ENCODE measurements at places on chromosomes 7 and 10.

GRCh38 chr10:118850418-118851061, 95.8 kb upstream of the CACUL1 start:
- no peak overlapping the region for H3K4me3 ChIP-seq
- peaks cover 5% of the 10 kb centered on the region for H3K4me1 ChIP-seq
- no peak overlapping the region for H3K27ac ChIP-seq
- H3K36me3 ChIP-seq = no peaks in the 10 kb centered on the region
- no peaks in the 10 kb centered on the region for H3K27me3 ChIP-seq

DNA sequence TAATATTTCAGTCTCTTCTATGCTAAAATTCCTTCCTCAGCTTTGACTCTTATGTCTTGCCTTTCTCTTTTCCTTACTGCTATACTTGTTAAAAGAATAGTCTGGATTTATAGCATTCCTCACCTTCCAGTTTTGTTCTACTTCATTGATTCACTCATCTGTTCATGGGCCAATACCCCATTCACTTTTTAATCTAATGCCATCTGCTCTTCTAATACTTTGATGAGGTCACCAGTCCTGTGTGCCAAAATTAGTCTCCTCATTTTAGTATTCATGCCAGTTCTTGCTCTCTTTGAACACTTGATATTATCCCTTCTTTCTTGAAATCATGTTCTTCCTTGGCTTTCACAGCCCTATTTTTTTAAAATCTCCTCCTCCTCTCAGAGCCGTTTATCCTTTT, 19.3 kb downstream of the STK17A start:
- H3K36me3 ChIP-seq = peaks cover 30% of the 10 kb centered on the region
- peaks cover 20% of the 10 kb centered on the region for H3K4me1 ChIP-seq
- H3K4me3 ChIP-seq = no peak overlapping the region
- no peak overlapping the region for H3K27ac ChIP-seq
- no peak for DNase-seq

DNA sequence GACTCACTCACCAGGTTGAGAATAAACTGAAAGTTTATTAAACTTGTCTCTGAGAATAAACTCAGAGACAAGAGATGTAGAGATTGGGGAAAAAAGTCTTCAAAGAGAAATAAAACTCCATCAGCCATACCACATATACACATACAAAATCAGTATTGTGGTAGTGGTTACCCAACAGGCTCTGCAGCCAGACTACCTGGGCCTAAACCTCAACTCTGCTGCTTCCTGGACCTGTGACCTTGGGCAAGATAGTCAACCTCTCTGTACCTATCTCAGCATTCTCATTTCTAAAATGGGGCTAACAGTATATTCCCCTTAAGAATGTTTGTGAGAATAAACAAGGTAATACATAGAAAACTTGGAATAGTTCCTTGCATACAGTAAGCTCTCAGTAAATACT, 15.3 kb downstream of the TPK1 start:
- H3K27me3 ChIP-seq = no peaks in the 10 kb centered on the region
- no peak for DNase-seq
- H3K4me1 ChIP-seq = peaks cover 8% of the 10 kb centered on the region
- no peak overlapping the region for H3K4me3 ChIP-seq

DNA sequence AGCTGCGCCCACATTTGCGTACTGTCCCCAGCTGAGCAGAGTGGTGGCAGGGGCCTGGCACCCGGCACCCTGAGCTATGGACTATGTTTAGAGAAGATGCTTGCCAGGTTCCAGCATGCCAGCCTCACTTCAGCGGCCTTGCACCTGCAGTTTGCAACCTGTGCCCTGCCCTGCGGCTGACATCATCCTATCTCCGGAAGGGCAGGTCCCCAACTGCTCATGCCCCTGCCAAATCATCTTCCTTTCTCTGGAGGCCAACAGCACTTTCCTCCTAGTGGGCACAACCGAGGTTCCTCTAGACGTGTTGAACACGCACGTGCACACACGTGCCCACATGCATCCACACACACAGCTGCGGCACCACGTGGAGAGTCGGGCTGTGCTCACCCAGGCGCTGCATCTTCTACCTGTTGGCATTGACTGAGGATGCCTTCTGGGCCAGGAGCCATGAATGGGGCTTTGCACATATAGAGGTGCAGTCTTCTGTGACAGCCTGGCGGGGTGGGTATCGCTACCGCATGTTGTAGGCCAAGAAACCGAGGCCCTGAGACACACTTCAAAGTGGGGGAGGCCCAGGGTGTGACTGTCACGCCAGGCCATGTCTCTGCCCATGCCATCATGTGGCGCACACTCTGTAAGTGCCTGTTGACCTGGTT, 24.5 kb downstream of the CNPY1 start:
- H3K36me3 ChIP-seq = no peaks in the 10 kb centered on the region
- H3K4me3 ChIP-seq = no peak overlapping the region
- H3K4me1 ChIP-seq = no peaks in the 10 kb centered on the region
- H3K27ac ChIP-seq = no peak overlapping the region
- H3K27me3 ChIP-seq = no peaks in the 10 kb centered on the region
- DNase-seq = no peak

GRCh38 chr10:79068203-79068561, 584 bp upstream of the ZMIZ1 start:
- H3K36me3 ChIP-seq = no peaks in the 10 kb centered on the region
- DNase-seq = no peak
- H3K27me3 ChIP-seq = no peaks in the 10 kb centered on the region
- peak overlapping the region; percentile 100 for H3K27ac ChIP-seq
- H3K4me3 ChIP-seq = peak overlapping the region; percentile 96
- peaks cover 48% of the 10 kb centered on the region for H3K4me1 ChIP-seq

- H3K27me3 ChIP-seq = no peaks in the 10 kb centered on the region
- no peaks in the 10 kb centered on the region for H3K4me1 ChIP-seq
- no peaks in the 10 kb centered on the region for H3K36me3 ChIP-seq
- no peak overlapping the region for H3K27ac ChIP-seq
- H3K4me3 ChIP-seq = no peak overlapping the region
Observed at GRCh38 chr10:31242902-31243301, 76.1 kb upstream of the ZEB1 start.

DNA sequence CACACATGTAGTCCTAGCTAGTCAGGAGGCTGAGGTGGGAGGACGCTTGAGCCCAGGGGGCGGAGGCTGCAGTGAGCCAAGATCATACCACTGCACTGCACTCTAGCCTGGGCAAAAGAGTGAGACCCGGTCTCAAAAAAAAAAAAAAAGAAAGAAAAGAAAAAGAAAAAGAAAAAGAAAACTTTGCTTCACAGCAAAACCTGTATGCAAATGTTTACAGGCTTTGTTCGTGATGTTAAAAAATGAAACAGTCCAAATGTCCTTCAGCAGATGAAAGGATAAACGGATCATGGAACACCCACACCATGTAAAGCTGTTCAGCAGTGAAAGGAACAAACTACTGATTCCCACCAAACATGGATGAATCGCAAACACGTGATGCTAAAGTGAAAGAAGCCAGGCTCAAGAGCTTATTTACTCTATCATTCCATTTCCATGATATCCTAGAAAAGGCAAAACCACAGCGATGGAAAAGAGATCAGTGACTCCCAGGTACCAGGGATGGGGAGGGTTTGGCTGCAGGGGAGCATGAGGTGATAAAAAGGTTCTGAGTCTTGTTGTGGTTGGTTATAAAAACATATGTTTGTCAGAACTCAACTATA, 15.1 kb downstream of the LRRC20 start:
- no peak for DNase-seq
- no peaks in the 10 kb centered on the region for H3K27me3 ChIP-seq
- peaks cover 16% of the 10 kb centered on the region for H3K4me1 ChIP-seq
- H3K27ac ChIP-seq = no peak overlapping the region
- H3K36me3 ChIP-seq = no peaks in the 10 kb centered on the region

DNA sequence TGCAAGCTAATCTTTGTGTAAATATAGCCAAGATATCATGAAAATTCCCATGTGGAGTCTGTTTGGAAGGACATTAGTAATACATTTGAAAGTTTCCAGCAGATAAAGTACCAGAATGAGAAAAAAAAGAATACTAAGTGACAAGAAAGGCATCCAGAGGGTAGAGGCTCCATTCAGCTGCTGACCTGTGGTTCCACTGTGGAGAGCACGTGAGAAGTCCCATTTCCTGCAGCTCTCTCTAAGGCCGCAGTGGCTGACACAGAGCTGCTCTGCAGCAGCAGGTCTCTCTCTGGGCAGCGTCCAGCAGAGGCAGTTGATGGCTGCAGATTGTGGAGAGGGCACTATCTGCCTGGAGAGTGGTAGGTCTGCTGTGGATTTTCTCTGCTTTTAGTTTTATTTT, 100.1 kb upstream of the TMEM72 start:
- no peak overlapping the region for H3K4me3 ChIP-seq
- H3K4me1 ChIP-seq = no peaks in the 10 kb centered on the region
- no peak overlapping the region for H3K27ac ChIP-seq
- no peaks in the 10 kb centered on the region for H3K27me3 ChIP-seq
- H3K36me3 ChIP-seq = no peaks in the 10 kb centered on the region

- H3K4me3 ChIP-seq = no peak overlapping the region
- no peak for DNase-seq
- H3K4me1 ChIP-seq = no peaks in the 10 kb centered on the region
- no peaks in the 10 kb centered on the region for H3K27me3 ChIP-seq
Observed at GRCh38 chr7:144255471-144255897, 9.1 kb downstream of the OR2A7 start.

DNA sequence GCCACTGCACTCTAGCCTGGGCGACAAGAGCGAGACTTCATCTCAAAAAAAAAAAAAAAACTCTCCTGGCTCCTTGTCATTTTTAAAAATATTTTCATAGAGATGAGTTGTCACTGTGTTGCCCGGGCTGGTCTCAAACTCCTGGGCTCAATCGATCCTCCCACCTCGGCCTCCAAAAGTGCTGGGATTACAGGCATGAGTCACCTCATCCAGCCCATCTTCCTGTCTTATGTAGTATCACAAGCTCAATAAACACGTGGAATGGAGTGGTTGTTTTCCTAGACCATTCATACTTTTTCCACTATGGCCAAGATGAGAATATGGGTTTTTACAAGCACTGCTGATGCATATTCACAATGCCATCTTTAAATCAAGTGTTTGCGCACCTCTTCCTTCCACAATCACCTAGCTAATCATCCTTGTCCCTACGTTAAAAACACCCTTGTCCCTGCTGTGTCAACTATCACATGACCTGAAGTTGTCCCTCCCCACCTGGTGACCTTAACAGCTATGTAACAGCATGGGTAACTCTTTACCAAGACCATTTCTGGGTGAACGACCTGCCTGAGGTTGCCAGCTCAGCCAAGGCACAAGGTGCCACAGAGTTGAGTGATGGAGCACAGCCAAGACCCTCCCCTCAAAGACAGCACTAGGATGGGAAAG, 21.3 kb downstream of the DLG5 start:
- H3K27me3 ChIP-seq = no peaks in the 10 kb centered on the region
- H3K27ac ChIP-seq = no peak overlapping the region
- H3K4me3 ChIP-seq = no peak overlapping the region
- DNase-seq = no peak
- peaks cover 18% of the 10 kb centered on the region for H3K4me1 ChIP-seq
- H3K36me3 ChIP-seq = no peaks in the 10 kb centered on the region

DNA sequence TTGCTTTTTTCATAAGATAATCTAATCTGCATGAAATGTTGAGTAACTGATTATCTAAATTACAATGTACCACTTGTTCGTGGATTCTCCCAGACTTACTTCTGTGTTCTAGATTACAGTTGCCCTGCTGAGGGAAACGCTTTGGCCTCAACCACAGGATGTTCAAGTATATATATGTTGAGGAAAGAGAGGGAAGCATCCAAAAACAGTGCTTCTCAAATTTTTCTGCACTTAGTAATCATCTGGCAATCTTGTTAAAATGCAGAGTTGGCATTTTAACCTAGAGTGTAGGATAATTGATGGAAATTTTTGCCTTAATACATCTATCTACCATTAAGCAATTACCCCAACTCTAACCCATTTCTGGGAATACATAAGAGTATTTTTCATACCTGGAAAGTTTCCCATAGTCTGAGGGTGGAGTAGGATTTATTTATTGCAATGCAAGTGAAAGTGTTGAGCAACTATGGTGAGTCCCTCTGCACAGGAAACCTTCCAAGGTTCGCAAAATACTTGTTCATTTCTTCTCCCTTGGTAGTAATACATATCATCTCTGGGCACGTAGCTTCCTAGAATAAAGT, 59.6 kb upstream of the C1GALT1 start:
- H3K36me3 ChIP-seq = no peaks in the 10 kb centered on the region
- peaks cover 20% of the 10 kb centered on the region for H3K4me1 ChIP-seq
- peak overlapping the region; percentile 19 for H3K27ac ChIP-seq
- DNase-seq = no peak
- no peak overlapping the region for H3K4me3 ChIP-seq
- no peaks in the 10 kb centered on the region for H3K27me3 ChIP-seq

DNA sequence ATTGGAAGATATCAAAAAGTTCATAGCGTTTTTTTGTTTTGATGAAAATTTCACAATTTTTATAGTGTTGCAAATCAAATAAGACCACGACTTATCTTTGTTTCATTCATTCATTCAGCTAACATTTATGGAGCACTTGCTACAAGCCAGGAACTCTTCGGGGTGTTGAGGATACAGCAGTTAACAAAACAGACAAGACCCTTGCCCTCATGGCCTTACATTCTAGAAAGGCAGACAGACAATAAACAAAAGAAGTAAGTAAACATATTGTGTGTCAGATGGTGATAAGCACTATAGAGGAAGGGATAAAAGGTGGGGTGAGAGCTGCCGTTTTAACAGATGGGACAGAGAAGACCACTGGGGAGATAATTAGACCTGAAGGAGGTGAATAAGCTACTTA, 41.6 kb upstream of the GSAP start:
- H3K4me3 ChIP-seq = no peak overlapping the region
- H3K27ac ChIP-seq = no peak overlapping the region
- no peaks in the 10 kb centered on the region for H3K36me3 ChIP-seq
- no peaks in the 10 kb centered on the region for H3K4me1 ChIP-seq
- H3K27me3 ChIP-seq = no peaks in the 10 kb centered on the region

GRCh38 chr7:69782917-69783684, 184.8 kb downstream of the AUTS2 start:
- no peaks in the 10 kb centered on the region for H3K4me1 ChIP-seq
- no peaks in the 10 kb centered on the region for H3K36me3 ChIP-seq
- no peaks in the 10 kb centered on the region for H3K27me3 ChIP-seq
- no peak for DNase-seq
- H3K4me3 ChIP-seq = no peak overlapping the region

DNA sequence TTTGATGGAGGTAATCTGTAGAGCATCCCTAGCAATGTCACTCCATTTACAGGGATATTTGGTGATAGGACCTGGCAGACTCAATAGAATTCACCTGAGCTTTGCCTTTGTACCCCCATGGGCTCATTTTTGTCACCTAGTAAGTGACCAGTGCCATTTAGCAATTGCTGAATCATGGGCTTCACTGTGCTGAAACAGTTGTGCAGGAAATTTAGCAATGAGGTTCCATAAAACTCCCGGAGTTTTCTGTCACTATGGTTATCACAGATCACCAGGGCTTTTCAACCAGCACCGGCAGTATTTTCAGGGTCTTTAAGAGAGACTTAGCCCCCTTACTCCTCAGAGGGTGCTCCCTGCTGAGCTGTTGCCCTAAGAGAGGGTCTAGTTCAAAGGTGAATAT, 40.2 kb downstream of the FAS start:
- no peak overlapping the region for H3K4me3 ChIP-seq
- no peaks in the 10 kb centered on the region for H3K36me3 ChIP-seq
- DNase-seq = no peak
- H3K27me3 ChIP-seq = no peaks in the 10 kb centered on the region
- peak overlapping the region; percentile 76 for H3K27ac ChIP-seq

GRCh38 chr7:154584352-154585252, 418.3 kb downstream of the PAXIP1 start:
- H3K27me3 ChIP-seq = no peaks in the 10 kb centered on the region
- H3K4me1 ChIP-seq = no peaks in the 10 kb centered on the region
- DNase-seq = no peak
- H3K4me3 ChIP-seq = no peak overlapping the region

Measured in esophagus squamous epithelium (tissue), 5 donors.